ENCODE measurements at places on chromosomes 1 and 21.

- DNase-seq: no peak
Observed at GRCh38 chr1:34876406-34876805, 16.9 kb upstream of the SMIM12 start.

DNA sequence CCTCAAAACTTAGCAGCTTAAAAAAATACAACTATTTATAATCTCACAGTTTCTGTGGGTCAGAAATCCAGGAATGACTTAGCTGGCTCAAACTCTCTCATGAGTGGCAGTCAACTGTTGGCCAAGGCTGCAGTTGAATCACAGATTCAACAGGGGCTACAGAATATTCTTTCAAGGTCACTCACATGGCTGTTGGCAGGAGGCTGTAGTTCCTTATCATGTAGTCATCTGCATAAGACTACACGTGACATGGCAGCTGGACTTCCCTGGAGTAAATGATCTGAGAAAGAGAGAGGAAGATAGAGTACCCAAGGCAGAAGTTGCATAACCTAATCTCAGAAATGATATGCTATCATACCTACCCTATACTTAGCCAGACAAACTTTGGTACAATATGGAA is 75.2 kb upstream of the TSPAN2 start:
- no peak for DNase-seq

DNA sequence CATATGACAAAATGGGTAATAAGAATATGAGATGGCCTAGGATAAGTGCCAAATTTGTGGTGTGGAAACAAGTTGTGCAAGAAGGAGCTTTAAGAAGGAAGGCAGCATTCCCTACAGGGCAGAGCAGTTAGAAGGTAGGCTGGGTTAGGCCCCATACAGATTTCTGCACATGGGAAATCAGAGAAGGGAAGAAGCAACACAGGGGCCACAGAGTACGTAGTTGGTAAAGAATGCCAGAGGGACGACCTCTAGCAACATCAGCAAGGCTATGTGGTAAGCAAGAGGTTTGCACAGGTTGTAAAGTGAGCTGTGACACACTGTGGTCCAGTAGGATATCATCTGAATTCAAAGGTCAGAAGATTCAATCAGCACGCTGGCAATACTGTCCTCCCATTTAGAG is 765.6 kb upstream of the B3GALT2 start:
- no peak for DNase-seq

GRCh38 chr1:14606632-14607031 is 8.1 kb downstream of the KAZN start:
- DNase-seq: no peak

DNA sequence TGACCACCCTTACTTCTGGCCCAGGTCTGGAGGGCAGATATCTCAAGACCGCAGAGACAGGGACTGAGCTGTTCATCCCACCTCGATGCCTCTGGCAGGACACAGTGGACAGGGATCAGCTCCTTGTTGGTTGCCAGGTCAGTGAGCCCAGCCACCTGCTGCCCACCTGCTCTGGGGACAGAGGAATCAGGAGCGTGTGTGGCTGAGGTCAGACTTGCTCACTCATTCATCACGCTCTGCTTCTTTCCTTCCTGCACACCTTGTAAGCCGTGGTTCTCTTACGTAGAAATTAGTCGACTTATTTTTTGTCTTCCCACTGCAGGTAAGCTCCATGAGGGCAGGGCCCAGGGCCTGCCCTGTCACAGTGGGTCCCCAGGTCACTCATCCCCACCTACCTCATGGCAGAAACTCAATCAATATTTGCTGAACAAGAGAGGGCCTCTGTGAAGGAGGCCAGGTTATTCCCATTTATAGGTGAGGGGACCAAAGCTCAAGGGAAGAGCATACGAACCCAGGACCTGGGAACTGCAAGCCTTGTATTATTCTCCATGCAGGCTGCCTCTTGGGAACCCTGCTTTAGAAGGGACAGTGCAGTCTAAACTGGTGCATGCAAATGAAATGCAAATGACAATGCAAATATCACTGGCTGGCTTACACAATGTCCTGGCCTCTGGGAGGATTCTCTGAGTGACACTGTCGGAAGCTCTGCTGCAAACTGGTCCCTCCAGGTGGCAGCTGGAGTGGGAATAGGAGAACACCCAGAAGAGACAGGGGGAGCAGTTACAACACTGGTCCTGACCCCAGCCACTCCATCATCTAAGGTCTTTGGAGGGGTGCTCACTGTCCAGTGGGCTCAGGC is 58.4 kb upstream of the PAX7 start:
- no peak for DNase-seq

DNA sequence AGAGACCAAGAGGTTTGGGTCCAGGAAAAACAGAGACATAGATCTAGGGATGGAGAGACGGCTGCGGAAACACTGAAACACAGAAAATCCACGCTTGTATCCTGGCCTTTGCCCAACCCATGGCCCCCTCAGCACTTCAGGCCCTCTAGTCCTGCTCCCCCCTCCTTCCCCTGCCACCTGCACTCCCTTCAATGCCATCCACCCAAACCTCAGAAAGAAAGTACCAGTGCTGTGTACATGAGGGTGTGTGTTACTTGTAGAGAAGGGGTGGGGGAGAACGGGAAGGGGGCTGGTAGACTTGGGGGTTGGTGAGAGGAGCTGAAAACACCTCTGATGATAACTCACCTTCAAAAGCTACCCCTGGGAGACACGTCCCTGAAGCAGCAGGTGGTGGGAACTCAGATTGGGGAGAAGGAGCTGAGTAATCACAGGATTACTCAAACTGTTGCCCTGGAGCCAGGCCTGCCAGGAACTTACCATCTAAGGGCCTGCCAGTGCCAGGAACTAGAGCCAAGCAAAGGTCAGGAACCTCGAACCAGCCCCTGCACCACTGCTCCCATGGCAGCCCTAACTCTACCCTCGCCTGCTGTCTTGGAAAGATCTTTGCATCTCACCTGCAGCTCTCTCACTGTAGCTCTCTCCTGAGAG is 11.5 kb downstream of the RORC start:
- DNase-seq: no peak
